A673 (cell line): ENCODE measurements at places on chromosomes 4 and X. TPM values are rescaled to one million over a fixed set of nuclear protein-coding genes. Genes with fewer than 3 reads are reported as not detected.

OTC gene
- total RNA-seq = not detected in 2 replicates

DSPP gene
- not detected in 2 replicates for total RNA-seq

PIR gene
- 58.0 and 74.2 TPM in 2 replicates for total RNA-seq

ARMCX5 gene
- 14.4 and 15.2 TPM in 2 replicates for total RNA-seq

GRXCR1 gene
- not detected in 2 replicates for total RNA-seq

ARAP2 gene
- 0.06 and 0.20 TPM in 2 replicates for total RNA-seq

GAGE1 gene
- total RNA-seq = not detected in 2 replicates

GRCh38 chrX:65642914-65643491, 24.5 kb upstream of the MSN start:
- H3K27me3 ChIP-seq = no peaks in the 10 kb centered on the region
- H3K4me1 ChIP-seq = no peaks in the 10 kb centered on the region
- H3K36me3 ChIP-seq = no peaks in the 10 kb centered on the region
- no peak overlapping the region for H3K27ac ChIP-seq

DNA sequence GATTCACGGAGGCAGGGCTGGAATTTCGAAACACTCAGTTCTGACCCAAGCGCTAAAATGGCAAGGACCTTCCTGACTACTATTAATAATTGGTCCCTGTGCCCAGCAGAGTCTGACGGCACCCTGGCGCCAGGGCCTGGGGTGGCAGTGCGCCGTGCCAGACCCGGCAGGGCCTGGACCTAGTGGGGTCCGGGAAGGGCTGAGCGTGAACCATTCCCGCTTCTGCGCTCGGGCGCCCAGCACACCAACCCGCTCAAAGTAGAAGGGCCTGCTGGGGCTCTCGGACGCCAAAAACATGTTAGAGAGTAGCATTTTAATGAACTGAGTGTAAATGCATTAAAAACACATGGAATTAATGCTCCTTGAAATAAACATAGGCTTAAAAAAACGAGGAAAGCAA, 346.7 kb upstream of the SFRP2 start:
- DNase-seq = no peak
- no peaks in the 10 kb centered on the region for H3K36me3 ChIP-seq
- H3K27me3 ChIP-seq = no peaks in the 10 kb centered on the region
- H3K4me1 ChIP-seq = no peaks in the 10 kb centered on the region

GRCh38 chrX:154526901-154527675, 11.1 kb upstream of the FAM3A start:
- peak overlapping the region; percentile 50 for H3K27ac ChIP-seq
- peak overlapping the region; percentile 17 for H3K4me3 ChIP-seq
- H3K36me3 ChIP-seq = no peaks in the 10 kb centered on the region
- no peaks in the 10 kb centered on the region for H3K27me3 ChIP-seq
- peak; percentile 82 for DNase-seq
- peaks cover 9% of the 10 kb centered on the region for H3K4me1 ChIP-seq

GRCh38 chr4:128847082-128847724, 37.7 kb downstream of the JADE1 start:
- no peak overlapping the region for H3K4me3 ChIP-seq
- DNase-seq = no peak
- H3K27ac ChIP-seq = no peak overlapping the region
- no peaks in the 10 kb centered on the region for H3K27me3 ChIP-seq

DNA sequence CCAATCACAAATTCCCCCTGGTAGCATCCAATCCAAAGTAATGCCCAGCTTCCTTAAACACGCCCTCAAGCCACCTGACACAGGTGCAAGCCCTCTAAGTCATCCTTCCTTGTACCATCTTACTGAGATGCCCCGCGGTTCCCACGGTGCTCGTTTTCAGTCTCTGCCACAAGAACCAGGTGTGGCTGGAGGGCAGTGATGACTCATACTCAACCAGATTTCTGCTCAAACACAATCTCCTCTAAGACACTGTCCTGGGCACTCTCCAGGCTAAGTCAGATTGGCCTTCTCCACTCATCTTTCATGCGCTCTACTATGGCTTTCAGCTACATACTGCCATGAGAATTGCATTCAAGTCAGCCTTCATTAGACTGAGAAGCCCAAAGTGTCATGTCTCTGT, 3.5 kb downstream of the SH3KBP1 start:
- H3K27me3 ChIP-seq = peaks cover 3% of the 10 kb centered on the region
- no peak overlapping the region for H3K27ac ChIP-seq
- no peaks in the 10 kb centered on the region for H3K4me1 ChIP-seq

- H3K4me1 ChIP-seq = no peaks in the 10 kb centered on the region
- no peak overlapping the region for H3K4me3 ChIP-seq
- H3K27me3 ChIP-seq = no peaks in the 10 kb centered on the region
These were observed 39.3 kb upstream of the TADA2B start for GRCh38 chr4:7003879-7004240.

DNA sequence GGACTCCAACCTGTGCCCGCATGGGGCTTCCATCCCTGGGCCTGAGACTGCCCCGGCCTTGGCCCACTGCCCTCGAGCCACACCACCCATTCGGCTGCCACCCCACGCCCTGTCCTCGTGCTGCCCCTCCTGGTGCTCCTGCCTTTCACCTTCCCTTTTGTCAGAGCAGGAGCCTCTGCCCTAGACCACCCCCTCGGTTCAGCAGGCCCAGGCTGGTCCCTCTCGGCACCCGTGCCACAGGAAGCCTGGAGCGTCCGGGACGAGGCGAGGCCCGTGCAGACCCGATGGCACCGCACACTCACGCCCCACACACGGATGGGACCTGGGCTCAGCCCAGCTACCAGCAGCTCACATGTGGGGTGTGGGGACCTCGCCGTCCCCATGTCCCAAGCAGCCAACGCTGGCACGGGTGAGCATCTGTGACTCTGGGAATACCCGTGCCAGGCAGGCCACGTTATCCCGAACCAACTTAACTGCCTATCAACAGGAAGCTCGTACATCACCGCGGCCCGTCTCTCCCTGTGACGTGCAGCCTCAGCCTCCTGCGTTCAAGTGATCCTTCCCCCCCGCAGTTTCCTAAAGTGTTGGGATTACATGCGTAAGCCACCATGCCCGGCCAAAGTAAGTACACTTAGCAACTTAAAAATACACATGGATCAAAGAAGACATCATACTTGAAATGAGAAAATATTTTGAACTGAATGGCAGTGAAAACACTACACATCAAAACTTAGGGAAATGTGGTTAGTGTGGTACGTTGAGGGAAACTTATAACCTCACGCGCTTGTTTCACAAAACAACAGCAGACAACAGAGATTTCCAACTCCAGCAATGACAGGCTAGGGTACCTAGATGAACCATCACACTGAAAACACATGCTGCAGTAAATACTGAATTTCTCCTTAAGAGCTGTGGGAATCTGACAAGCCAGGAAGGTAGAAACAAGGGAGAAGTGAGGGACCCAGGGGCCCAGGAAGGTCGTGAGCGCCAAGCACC, 29.0 kb downstream of the LRPAP1 start:
- no peak for DNase-seq
- no peaks in the 10 kb centered on the region for H3K27me3 ChIP-seq
- no peak overlapping the region for H3K27ac ChIP-seq
- no peaks in the 10 kb centered on the region for H3K4me1 ChIP-seq
- peaks cover 4% of the 10 kb centered on the region for H3K36me3 ChIP-seq
- H3K4me3 ChIP-seq = no peak overlapping the region

DNA sequence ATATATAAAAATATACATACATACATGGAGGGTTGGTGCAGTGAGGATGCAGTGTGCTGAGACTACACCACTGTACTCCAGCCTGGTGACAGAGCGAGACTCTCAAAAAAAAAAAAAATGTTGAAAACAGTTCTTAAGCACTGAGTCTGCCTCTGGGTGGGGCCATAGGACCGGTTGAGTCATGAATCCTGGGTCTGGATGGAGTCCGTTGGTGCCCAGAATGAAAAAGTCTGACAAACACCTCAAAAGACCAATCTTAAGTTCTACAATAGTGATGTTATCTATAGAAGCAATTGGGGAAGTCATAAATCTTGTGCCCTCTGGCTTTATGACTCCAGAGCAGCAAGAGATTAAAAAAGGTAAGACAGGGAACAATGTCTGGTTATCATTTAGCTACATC, 70.4 kb downstream of the FGFBP1 start:
- H3K27me3 ChIP-seq = no peaks in the 10 kb centered on the region
- peak; percentile 43 for DNase-seq
- H3K36me3 ChIP-seq = no peaks in the 10 kb centered on the region
- H3K4me3 ChIP-seq = no peak overlapping the region
- H3K27ac ChIP-seq = no peak overlapping the region

GRCh38 chrX:111338095-111338698, 67.9 kb upstream of the CAPN6 start:
- no peak overlapping the region for H3K4me3 ChIP-seq
- H3K4me1 ChIP-seq = no peaks in the 10 kb centered on the region
- H3K27me3 ChIP-seq = peaks cover 5% of the 10 kb centered on the region
- no peak overlapping the region for H3K27ac ChIP-seq
- no peaks in the 10 kb centered on the region for H3K36me3 ChIP-seq
- no peak for DNase-seq

DNA sequence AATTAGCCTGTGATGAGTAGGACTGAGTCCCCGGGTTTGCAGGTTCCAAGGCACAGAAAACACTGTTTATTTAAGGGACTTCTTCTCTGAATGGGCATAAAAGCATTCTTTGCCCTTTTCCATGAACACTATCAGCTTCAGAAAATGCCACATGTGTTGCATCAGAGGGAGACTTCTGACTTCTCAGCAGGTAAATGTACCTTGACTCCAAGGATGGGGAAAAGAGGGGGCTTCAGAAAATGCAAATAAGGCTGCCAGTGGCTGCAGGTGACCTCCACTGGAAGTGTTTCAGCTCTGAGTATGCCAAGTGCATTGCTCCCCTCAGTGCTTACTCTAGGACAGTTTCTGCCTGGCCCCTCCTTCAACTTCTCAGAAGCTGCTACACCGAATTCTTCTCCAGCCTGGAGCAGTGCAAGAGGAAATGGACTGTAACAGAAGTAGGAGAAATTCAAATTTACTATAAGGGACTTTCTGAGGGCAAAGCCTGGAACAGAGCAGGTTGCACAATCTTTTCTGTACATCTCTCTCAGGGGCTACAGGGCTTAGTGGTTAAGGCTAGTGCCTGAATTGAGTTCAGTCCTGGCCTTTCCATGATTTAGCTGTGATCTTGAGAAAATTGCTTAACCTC, 233.2 kb downstream of the PTTG2 start:
- H3K4me1 ChIP-seq = peaks cover 8% of the 10 kb centered on the region
- peaks cover 5% of the 10 kb centered on the region for H3K27me3 ChIP-seq
- no peak overlapping the region for H3K4me3 ChIP-seq

GRCh38 chrX:38473701-38474100, 87.6 kb upstream of the TSPAN7 start:
- no peak for DNase-seq
- H3K27me3 ChIP-seq = no peaks in the 10 kb centered on the region
- H3K4me3 ChIP-seq = no peak overlapping the region
- H3K4me1 ChIP-seq = no peaks in the 10 kb centered on the region
- no peak overlapping the region for H3K27ac ChIP-seq
- H3K36me3 ChIP-seq = no peaks in the 10 kb centered on the region

DNA sequence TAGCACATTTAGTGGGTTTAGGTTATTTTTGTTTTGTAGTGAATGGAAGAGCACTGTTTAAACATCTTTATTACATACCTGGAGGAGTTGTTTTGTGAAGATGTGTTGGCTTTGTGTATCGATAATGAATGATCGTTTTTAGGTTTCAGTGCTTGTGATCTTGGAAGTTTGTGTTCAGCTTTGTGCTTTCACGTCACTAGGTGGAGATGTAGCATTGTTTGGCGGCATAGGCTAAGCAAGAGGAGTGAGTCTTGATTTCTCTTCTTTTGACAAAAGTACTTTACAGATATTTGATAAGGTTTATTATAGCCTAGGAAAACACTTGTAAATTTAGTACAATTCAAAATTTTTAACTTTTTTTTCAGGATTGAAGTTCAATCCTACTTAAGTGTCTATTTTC, 50.4 kb downstream of the PDK3 start:
- H3K27ac ChIP-seq = no peak overlapping the region
- H3K36me3 ChIP-seq = no peaks in the 10 kb centered on the region
- H3K27me3 ChIP-seq = peaks cover 18% of the 10 kb centered on the region
- DNase-seq = peak; percentile 39
- no peaks in the 10 kb centered on the region for H3K4me1 ChIP-seq
- H3K4me3 ChIP-seq = no peak overlapping the region

GRCh38 chrX:100098660-100099375, 311.3 kb downstream of the PCDH19 start:
- peaks cover 3% of the 10 kb centered on the region for H3K27me3 ChIP-seq
- no peak overlapping the region for H3K4me3 ChIP-seq
- H3K36me3 ChIP-seq = no peaks in the 10 kb centered on the region
- H3K27ac ChIP-seq = no peak overlapping the region
- no peaks in the 10 kb centered on the region for H3K4me1 ChIP-seq

GRCh38 chrX:49656533-49656932, 39.3 kb downstream of the PAGE1 start:
- no peak overlapping the region for H3K27ac ChIP-seq
- DNase-seq = no peak
- no peaks in the 10 kb centered on the region for H3K4me1 ChIP-seq
- H3K36me3 ChIP-seq = no peaks in the 10 kb centered on the region
- H3K27me3 ChIP-seq = no peaks in the 10 kb centered on the region

DNA sequence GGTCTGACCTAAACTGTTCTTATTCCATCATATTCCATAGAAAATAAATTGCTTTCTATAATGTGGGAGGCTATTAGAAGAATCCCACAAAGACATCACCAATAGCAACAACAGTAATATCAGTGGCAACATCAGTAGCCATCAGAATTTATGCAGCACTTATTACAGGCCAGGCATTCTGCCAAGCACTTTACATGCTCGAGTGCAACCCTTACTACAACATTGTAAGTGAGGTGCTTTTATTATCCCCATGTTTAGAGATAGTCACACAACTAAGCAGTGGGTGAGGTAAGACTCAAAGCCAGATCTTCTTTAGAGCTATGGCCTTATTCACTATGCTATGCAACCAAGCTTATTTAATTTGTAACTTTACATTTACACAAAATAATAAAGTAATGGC, 317.1 kb upstream of the BMP3 start:
- no peaks in the 10 kb centered on the region for H3K27me3 ChIP-seq
- no peak for DNase-seq
- no peak overlapping the region for H3K27ac ChIP-seq
- H3K36me3 ChIP-seq = no peaks in the 10 kb centered on the region
- H3K4me3 ChIP-seq = no peak overlapping the region

DNA sequence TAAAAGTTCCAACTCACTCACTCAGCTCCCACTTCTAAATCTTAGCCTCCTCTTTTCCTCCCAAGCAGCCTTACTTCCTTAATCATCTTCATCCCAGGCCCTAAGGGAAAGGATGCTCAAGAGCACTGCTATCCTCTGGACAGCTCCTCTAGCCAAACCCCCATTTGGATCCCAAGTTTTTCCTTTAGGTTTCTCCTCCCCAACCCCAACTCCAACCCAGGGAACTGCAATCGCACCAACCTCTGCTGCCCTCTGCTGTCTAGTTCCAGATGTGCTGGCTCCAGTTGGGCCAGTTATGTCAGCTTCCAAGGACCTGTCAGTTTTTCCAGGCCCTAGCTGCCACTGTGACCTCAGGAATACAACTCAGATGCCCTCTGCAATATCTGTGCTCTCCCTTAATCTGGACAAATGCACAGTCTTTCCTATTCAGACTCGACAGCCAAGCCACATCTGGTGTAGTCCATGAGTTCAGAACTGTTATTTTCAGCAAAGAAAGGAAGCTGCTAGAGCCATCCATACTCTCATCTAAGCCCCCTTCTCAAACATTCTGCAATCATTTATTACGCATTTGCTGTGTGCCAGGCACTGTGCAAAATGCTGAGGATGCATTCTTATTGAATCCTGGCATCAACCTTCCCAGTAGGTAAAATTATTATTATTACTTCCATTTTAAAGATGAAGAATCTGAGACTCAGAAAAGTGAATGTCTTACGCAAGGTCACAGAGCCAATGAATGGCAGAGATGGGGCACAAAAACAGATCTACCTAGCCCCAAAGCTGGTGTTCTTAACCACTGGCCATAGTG, 12.3 kb upstream of the XPNPEP2 start:
- H3K27me3 ChIP-seq = no peaks in the 10 kb centered on the region
- H3K27ac ChIP-seq = no peak overlapping the region
- no peaks in the 10 kb centered on the region for H3K4me1 ChIP-seq
- H3K36me3 ChIP-seq = no peaks in the 10 kb centered on the region
- peak; percentile 59 for DNase-seq
- H3K4me3 ChIP-seq = no peak overlapping the region
